ENCODE measurements at places on chromosomes 12 and 14.

GRCh38 chr12:24979329-24979728 is 30.4 kb upstream of the BCAT1 start:
- DNase-seq, result no peak

GRCh38 chr12:73863546-73863945 is 674.1 kb upstream of the ATXN7L3B start:
- no peak for DNase-seq

DNA sequence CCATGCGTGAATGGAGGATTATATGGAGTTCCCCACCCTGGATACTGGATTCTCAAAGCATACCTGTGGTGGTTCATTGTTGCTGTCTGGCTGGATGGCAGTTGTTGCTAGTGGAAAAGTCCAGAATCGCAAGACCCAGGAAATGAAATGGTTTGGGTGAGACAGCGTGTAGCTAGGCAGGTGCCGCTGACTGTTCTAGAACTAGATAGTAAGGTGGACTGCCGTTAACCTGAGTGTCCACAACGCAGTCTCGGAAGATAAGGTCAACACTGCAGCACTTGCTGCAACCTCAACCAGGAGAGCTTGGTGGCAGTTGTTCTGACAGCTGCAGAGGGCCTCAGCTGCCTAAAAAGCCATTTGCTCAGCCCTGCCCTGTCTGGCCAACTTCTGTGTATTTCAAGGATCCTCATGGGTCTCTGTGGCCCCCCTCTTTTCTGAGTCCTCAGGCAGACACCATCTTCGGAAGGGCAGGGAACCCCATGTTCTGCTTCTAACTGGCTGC is 15.5 kb upstream of the IRF2BPL start:
- DNase-seq, result no peak

DNA sequence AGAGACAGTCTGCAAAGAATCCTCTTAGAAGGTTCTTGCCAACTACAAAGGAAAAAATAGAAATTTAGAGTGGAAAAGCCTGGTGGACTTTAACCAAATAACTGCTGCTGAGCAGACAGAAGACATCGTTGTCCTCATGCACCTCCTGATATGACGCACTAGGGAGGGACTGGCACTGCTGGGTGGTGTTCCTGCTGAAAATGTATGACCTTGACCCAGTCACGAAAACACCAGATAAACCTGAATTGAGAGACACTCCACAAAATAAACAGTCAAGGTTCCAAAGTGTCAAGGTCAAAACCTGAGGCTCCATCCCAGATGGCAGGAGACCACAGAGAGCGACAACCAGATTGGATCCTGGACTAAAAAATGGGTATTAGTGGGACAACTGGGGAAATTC is 61.9 kb downstream of the CHGA start:
- DNase-seq, result no peak

- peak; percentile 13 for DNase-seq
Observed at GRCh38 chr12:84842406-84843013, 70.1 kb downstream of the SLC6A15 start.

DNA sequence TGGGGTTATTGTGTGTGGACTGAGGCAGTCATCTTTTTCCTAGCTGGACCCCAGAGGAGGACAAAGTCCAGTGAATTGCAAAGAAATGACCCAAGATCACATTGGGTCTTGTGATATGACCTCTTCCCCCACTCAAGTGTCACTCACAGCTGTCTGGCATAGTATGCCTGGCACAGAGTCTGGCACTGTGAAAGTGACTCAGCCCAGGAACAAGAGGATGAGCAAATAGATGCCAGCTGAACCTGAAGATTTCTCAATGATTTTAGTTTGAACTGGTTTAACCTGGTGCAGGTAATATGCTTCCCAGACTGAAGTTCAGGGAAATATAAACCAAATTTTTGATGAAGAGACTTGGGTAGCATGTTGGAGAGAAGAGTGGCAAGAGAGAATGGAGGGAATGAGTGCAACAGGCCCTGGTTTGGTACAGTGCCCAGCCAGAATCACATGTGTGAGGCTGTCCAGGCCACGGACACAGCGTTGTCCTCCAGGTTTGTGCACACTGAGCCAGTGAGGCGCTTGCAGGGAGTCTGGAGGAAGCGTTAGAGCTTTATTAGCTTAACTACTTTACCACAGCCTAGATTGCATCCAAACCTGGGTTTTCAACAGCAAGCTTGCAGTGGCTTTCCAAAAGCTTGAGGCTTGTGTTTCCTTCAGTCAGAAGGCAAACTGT is 332.9 kb downstream of the NUAK1 start:
- DNase-seq, result no peak

- DNase-seq, result no peak
Observed at GRCh38 chr12:54432815-54433164, 13.7 kb upstream of the ITGA5 start.

- DNase-seq, result no peak
Observed at GRCh38 chr12:3219233-3219632, 142.1 kb downstream of the TSPAN9 start.

Data from activated naive CD4-positive, alpha-beta T cell treated with anti-CD3 and anti-CD28 coated beads for 36 hours (primary cell).